ENCODE measurements at places on chromosomes 6 and 20.

- no peak for DNase-seq
These were observed 60.1 kb upstream of the MAP3K7 start for GRCh38 chr6:90646940-90647339.

- DNase-seq, result no peak
These were observed 213.9 kb upstream of the SSTR4 start for GRCh38 chr20:22821081-22821727.

GRCh38 chr6:139415365-139415764, 40.9 kb upstream of the CITED2 start:
- no peak for DNase-seq

GRCh38 chr20:52779125-52779524, 193.0 kb upstream of the TSHZ2 start:
- no peak for DNase-seq

- no peak for DNase-seq
These were observed 23.4 kb upstream of the PTGIS start for GRCh38 chr20:49591217-49591865.

DNA sequence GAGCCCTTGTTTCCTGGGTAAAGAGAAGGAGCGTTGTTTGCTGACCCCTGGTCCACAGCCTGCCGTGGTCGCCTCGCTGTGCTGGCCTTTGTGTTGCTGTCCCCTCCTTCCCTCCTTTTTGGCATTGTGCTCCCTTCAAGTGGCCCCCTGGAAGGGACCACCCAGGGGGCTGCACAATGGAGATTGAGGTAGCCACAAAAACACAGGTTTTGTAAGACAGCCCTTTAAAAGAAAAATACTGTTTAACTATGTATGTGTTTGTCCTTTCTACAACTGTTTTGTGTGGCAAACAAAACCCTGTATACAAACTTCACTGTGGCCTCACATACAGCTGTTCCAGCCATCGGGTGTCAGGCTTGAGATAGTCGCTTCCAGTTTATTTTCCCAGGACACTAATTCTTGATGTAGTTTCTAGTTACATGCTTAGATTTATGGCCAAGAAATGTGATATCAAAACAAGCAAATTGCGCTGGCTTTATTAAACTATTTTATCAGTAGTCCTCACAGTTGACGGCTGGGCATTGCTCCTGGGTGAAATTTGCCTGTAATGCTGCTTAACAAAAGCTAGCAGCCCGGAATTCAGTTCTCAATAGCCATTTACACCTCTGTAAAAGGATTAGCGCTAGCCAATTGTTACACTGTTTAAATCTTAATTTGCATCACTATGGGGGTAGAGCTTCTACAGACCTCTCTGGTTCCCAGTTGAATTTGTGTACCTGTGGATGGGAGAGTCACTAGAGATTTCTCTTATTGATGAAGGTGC, 64.1 kb downstream of the KIZ start:
- no peak for DNase-seq

DNA sequence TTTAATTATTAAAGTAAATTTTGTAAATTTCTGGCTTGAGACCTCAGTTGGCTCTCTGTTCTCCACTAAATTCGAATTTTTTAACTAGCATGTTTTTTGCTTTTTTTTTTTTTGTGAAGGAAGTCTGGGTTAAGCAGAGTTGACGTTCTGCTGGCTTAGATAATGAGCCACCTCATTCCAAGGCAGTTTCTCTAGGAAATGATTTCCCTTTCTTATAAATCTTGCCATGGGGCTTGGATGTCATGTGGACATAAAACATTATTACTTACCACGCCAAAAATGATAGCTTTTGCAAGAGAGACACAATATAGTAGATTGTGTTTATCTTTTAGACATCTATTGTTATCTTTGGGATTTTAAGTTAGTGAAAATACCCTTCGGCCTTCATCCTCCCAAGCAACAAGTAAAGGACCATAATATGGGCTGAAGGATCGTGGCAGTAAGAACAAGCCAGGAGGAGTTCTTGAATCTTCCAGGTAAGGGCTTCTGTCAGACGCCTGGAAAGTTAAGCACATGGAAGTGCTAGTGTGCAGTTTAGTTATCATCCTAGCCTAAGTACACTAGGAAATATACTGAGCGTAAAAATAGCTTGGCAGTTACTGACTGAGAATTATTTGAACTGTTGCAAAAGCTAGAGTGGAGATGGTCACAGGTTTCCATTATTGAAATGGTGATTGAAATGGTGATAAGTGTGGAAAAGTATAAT, 30.7 kb downstream of the ADGRG6 start:
- no peak for DNase-seq

- no peak for DNase-seq
These were observed 94.6 kb downstream of the FAXC start for GRCh38 chr6:99254616-99255550.

- no peak for DNase-seq
These were observed 50.7 kb upstream of the TPD52L1 start for GRCh38 chr6:125102891-125103290.

DNA sequence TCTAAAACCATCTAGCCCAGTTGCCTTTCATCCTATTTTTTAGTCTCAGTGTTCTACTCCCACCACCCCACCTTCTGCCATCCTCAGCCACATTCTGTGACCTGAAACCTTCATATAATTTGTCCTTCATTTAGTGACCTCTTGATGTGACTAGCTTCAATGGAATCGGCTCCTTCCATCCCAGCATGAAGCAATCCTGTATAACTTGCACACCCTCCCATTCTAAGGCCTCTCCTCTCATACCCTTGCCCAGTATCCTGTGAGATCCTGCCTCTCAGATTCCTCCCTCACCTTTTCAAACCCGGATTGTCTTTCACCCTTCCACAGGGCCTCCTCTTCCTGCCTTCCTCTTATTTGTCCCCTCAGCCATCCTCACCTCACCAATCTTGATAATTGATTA, 3.1 kb downstream of the ZNF76 start:
- no peak for DNase-seq

- DNase-seq, result no peak
These were observed 10.1 kb downstream of the CRISP1 start for GRCh38 chr6:49856282-49856681.

DNA sequence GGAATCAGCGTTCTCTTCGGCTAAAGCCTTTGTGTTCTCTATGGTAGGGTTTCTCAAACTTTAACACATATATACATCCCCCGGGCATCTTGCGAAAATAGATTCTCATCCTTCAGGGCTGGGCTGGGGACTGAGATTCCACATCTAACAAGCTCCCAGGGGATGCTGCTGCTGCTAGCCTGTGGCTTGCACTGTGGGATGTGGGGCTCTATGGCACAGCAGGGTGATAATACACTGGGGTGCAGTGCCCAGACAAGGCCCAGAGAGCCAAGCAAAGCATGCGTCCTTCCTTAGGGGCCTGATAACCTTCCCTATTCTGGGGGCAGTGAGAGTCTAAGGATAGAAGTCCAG, 102.0 kb downstream of the LAMP5 start:
- DNase-seq, result no peak

- no peak for DNase-seq
These were observed 93.9 kb upstream of the OGFRL1 start for GRCh38 chr6:71194724-71195123.

GRCh38 chr6:28922821-28923317, 916 bp downstream of the TRIM27 start:
- peak; percentile 23 for DNase-seq

DNA sequence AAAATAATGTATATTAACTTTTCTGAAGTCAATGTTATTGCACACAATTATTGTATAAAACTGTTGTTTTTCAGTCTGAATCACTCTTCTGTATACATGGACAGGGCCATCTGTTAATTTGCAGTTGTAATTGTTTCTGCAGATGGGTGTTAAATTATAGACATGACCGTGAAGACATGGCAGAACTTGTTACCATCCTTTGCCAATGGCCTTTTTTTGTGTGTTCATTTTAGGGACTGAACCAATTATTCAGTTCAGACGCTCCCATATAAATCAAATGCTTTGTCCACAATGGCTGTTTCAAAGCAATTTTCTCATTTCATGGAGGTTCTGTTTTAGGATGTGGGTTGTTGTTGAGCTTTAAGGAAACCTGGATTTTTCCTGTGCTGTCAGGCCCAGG, 533.7 kb downstream of the DOK5 start:
- DNase-seq, result no peak

- DNase-seq, result no peak
These were observed 17.1 kb downstream of the TMEM30A start for GRCh38 chr6:75267461-75267860.

- DNase-seq, result no peak
These were observed 444.4 kb upstream of the MARCKS start for GRCh38 chr6:113412589-113413357.

- no peak for DNase-seq
These were observed 6.5 kb downstream of the RIPOR2 start for GRCh38 chr6:24929242-24929641.

- no peak for DNase-seq
These were observed 860.2 kb upstream of the MAP3K7 start for GRCh38 chr6:91447081-91447480.

DNA sequence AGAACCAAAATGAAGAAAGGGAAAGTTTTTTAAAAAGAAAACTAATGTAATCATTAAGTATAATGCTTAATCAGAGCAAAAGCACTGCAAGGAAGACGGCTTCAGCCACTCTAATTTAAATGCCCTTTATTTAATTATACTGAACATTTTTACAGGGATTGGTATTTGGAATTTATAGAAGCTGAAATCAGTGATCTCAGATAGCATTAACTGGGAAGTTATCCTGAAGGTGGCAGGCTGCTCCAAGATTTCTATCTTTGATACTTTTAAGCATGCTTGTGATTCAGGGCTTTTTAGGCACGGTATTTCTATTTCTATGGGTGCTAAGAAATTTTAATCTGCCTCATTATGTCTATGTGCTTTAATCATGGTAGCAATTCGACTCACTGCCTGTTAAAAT, 1.3 kb upstream of the NDUFAF4 start:
- no peak for DNase-seq

DNA sequence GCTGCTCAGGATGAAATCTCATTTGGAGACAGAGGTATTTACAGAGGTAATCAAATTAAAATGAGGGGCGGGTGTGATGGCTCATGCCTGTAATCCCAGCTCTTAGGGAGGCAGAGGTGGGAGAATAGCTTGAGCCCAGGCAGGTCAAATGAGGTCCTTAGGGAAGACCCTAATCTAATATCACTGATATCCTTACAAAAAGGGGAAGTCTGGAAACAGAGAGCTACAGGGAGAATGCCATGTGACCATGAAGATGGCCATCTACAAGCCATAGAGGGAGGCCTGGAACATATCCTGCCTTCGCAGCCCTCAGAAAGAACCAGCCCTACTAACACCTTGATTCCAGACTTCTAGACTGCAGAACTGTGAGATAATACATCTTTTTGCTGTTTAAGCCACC, 8.3 kb downstream of the MTCL3 start:
- no peak for DNase-seq

- no peak for DNase-seq
These were observed at the start of gene PGC for GRCh38 chr6:41747256-41748101. TSS of gene PGC (minus strand) at chr6:41747397. CDS start at chr6:41747334, 63 bp downstream.

DNA sequence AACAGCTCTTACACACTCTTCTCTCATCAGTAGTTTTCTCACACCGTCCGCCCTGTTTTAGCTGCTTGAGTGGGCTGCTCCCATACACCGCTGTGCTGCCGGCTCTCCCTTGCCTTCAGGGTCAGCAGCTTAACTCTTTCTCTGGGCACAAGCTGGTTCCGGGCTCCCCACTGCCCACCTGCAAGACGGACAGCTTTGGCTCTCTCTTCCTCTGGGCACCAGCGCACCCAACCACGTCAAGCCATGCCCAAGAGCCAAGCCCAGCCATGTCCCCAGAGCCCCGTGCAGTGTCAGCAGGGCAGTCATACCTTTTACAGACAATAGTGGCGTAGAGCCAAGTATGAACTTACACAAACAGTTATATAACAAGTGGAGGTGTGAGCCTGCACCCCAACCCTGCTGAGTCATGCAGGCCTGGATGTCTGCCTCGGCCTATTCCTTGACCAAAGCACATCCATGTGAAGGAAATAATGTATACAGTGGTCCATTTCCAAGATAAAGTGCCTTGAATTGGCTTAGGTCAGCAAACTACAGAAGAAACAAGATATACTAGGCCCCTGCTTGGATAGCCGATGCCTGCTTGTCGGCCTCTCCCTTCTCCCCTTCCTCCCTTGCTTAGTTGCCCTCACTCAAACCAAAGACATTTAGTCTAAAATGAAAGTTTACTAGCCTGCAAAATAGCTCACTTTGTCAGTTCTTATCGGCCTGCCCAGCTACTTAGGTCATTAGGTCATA, 89.3 kb downstream of the JPH2 start:
- no peak for DNase-seq

GRCh38 chr20:33438481-33438880, 5.1 kb downstream of the SNTA1 start:
- DNase-seq, result no peak

- no peak for DNase-seq
These were observed 22.6 kb downstream of the BPIFB1 start for GRCh38 chr20:33305589-33306057.

- DNase-seq, result no peak
These were observed 67.5 kb downstream of the FARS2 start for GRCh38 chr6:5328800-5329199.

DNA sequence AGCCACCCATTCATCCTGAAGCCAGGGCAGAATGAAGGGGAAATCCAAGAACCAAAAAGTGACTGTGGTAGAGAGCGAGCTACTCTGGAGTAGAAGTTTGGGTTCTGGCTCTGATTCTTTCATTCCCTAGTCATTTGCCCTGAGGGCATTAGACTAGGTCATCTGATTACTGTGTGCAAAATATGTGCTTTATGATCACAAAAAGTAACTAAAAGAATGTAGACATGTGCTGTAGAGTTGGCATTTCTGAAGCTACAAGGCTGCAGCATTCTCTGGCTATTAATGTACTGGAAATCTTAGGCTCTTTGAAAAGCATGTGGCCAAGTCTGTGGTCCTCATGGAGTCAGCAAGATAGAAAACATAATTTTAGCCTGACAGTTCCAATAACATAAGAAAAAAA, 94.2 kb downstream of the TBC1D7 start:
- DNase-seq, result no peak

DNA sequence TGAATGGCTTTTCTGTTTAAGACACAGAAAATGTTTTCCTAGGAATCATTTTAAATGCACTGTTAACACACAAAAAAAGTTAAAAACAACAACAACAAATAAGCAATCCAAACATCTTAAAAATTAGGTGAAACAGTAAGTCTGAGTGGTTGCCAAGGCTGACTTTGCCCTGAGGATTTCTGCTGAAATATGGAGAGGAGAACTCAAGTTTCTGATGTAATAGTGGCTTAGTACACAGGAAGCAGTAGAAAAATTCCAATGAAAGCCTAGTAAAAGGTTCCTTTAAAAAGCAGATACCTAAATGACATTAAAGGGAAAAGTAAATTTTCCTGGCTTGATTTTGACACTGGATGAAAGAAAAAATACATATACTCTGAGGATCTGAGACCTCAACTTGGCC, 184.2 kb downstream of the EPM2A start:
- no peak for DNase-seq

Measured in hypothalamus (tissue), 51 donors.